ENCODE measurements at places on chromosomes 11 and 22.

- DNase-seq = peak; percentile 66
Observed at GRCh38 chr11:32071811-32072210, 19.1 kb upstream of the RCN1 start.

DNA sequence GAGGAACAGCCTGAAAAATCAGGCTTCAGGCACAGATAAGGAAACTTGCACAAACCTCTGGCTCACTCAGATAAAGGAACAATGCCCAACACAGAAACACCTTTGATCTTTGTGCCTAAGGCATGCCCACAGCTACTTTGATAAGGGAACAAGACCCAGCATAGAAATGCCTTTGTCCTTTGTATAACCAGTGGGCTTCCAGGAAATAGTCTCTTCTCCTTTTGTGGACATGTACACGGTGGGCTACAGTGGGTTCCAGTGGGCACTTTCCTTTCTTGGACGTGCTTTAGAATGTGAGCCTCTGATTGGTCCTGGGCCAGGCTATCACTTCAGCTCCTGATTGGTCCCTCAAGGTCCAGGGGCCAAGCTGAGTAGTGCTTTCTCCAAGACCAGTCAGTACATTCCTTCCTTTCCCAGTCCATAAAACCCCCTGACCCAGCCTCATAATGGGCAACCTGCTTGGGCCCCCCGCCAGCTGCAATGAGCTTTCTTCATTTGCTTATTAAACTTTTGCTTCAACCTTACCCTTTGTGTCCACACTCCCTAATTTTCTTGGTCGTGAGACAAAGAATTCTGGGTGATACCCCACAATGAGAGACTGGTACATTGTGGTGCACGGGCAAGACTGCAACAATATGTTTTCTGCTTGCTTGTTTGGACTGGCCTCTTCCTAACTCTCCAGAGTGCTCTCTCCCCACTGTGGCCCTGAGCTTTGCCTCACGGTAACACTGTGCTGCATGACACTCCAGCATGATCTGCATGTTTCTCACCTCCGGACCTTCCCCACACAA lies 1.7 kb upstream of the CABIN1 start:
- DNase-seq = no peak

DNA sequence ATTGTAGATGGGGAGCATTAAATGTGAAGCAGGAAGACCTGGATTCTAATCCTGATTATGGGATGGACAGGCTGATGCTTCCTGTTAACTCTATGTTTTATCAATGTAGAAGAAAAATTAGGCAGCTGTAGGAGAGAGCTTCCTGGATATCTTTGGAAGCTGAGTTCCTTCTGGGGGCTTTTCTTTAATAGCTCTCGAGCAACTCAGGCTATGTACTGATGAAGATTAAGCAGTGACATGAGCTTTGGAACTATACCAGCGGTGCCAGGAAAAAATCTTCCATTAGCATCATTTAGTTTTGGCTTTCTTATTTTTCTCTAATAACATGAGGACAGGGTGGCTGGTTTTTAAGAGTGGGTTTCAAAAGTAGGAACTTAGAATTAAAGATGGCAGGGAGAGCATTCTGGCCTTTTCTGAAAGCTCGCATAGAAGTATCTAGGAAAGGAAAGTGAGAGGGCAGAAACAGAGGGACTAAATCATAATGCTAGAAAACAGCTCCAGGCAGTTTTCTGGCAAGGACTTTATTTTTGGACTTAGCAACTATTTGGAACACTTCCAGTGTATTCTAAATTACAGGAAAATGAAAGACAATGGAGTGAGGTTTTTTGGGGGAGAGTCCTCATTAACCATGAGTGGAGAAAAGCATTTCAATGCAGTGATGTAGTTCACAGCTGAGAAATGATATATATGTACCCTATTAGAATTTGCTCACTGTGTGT lies 69.2 kb upstream of the RRM1 start:
- DNase-seq = peak; percentile 28

GRCh38 chr11:75592715-75593114 lies 30.7 kb downstream of the SERPINH1 start:
- DNase-seq = no peak

DNA sequence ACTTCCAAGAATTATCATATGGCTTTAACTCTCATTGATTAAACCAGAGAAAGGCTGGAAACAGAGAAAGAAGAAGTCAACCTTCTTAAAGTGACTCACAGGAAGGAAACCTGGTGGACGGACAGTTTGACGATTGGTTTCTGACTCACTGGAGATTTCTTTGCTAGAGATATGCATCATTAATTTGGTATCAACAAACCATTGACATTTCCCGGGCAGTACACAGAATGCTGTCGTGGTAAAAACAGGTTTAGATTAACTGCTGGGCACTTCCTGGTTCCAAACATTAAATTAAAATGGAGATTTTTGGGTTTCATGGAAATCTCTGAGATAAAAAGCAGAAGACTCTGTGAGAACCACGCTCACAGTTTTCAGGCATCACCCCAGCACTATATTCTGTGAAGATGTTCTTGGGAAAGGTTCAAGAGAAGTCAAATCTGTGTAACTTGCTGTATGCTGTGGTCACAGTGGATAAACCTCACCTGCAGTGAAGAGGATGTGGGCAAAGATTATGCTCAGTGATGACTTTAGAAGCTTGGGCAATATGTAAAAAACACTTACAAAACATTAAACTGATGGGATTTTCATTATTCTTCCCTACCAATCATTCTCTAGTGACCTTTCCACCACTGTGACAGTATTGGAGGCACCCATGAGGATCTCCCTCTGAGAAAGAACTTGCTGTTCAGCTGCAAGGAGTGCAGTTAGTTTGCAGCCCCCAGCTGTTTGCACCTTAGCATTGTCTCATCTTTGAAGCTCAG lies 61.1 kb upstream of the CD44 start:
- DNase-seq = peak; percentile 87

DNA sequence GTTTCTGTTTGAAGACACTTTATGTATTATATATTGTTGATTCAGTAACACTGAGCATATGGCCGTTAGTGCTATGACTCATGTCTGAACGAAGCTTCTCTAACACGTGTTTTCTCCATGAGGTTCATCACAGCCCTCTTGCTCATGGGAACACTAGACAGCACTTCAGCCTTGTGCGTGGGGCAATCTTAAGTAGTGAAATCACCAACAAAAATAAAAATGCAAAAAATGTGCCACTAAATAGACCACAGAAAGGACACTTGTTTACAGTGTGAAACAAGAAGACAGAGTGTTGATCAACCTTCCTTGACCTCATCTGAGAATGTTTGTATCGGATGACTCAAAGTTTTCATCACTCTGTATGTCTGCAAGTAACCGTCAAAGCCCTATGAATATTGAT lies 94.5 kb downstream of the FDX1 start:
- peak; percentile 98 for DNase-seq

- no peak for DNase-seq
Observed at GRCh38 chr11:71369411-71369810, 78.8 kb downstream of the DHCR7 start.

GRCh38 chr11:100008417-100008816 lies 678.7 kb upstream of the ARHGAP42 start:
- no peak for DNase-seq

GRCh38 chr11:10594407-10594806 lies 25.9 kb upstream of the LYVE1 start:
- DNase-seq = no peak

DNA sequence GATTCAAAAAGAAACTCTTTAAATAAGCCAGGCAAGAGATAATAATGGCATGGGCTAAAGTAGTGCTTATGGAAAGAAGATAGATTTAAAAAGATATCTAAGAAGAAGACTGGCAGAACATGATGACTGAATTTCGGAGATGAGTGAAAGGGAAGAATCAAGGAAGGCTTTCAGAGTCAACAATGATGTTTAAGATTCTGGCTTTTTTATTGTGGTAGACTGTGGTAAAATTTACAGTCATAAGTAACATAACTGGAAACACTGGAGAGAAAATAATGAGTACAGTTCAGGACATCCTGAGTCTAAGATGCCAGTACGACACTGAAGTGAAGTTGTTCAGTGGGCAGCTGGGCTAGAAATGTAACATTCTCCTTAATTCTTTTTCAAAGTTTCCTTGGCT lies 85.2 kb downstream of the PHF21A start:
- no peak for DNase-seq

GRCh38 chr11:43504316-43504950 lies 145.7 kb downstream of the TTC17 start:
- DNase-seq = no peak

GRCh38 chr11:2998073-2998850 lies 6.1 kb upstream of the NAP1L4 start:
- DNase-seq = no peak

GRCh38 chr11:42407341-42407740 lies 904.5 kb upstream of the API5 start:
- DNase-seq = no peak

DNA sequence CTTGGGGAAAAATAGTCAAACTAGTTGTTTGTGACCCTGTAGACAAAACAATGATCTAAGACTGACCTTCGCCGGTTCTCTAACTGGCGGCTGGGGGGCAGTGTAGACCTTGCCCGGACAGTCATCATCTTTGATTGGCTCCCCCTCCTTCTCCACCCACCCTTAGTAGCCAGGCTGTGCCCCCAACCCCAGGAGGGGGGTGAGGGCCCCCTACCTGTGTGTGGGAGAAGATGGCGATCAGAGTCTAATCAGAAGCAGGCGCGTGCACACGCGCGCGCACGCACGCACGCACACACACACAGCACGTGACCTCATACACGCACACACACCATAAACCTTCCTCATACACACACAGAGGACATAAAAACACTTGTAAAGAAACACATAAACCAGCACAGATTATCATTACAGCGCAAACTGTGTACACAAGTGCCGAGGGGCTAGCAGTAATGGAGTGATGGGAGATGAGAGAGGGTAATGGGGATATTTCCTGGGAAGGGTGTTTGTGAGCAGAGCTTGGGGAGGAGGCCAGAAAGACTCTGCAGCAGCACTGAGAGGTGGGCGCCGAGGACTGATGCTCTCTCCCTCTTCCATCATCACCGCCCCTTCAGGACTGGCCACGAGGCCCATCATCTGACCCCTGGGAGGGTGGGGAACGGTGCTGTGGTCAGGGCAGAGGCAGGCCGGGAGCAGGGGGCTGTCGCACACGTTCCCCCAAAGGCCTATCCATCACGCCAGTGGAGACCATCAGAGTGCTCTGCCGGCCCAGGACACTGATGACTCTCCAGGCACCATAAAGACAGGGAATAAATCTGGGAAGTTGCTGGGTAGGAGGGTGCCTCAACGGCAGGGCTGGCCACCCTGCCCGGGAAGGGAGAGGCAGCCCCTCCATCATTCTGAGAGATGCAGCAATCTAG lies 12.2 kb downstream of the NECTIN1 start:
- DNase-seq = no peak

DNA sequence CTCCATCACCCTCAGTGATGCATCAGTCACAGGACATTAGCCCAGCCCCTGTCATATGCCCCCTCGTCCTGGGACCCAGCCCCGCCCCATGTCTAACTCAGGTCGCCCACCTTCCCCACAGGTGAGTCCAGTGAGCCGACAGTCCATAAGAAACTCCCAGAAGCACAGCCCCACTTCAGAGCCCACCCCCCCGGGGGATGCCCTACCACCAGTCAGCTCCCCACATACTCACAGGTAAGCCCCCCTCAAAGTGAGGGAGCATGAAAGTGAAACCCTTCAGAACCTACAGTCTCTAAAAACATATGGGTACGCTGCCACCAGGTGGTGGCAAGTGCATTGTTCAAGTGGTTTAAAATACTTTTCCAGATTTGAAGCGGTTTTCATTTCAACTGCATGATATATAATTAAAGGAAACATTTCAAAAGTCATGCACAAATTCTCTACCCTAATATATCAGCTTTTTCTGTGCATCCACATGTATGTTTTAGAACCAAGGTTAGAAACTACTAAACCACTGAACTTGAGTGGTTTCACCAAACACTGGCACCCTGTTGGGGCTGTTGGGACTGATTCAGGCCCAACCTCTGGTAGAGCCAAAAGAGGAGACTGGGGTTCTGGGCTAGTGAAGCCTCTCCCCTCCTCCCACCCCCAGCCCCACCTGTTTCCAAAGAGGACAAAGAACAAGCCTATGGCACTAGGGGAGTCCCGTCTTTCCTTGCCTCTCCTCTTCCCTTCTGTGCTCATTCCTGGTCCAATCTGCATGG lies 17.3 kb downstream of the EPS8L2 start:
- peak; percentile 64 for DNase-seq

GRCh38 chr22:20453222-20453621 lies 15.6 kb upstream of the SCARF2 start:
- no peak for DNase-seq

GRCh38 chr11:12411806-12412727 lies 34.7 kb downstream of the PARVA start:
- DNase-seq = peak; percentile 95

- no peak for DNase-seq
Observed at GRCh38 chr22:33108037-33108436, 49.9 kb upstream of the SYN3 start.

DNA sequence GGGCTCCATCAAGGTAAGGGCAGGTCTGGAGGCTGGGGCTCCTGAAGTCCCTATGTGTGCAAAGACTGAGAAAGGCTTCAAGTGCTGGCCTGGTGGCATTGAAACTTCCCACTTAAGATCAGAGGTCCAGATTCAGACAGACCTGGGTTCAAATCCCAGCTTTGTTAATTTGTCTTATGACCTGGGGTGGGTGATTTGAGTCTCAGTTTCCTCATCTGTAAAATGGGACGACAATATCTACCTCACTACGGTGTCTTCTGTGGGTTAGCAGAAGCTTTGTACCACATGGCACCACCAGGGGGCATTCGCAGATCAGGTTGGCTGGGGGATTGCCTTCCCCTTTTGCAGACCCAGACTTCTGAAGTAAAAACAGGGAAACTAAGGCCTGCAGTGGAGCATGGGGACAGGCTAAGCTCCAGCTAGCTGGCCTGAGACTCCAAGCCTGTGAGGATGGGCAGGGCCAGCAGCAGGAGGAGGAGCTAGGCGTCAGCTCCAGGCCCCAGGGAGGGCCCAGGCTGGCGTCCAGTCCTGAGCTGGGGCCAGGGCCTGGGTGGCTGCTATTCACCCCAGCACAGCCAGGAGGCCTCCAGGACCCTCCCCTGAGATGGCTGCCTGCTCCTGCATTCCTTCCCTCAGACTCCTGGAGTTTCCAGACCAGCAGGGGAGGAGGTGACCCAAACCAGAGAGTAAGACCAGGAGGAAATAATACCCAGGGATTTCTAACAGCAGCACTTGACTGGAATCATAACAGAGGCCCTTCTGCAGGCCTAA lies 1.5 kb downstream of the CASTOR1 start:
- DNase-seq = peak; percentile 96

DNA sequence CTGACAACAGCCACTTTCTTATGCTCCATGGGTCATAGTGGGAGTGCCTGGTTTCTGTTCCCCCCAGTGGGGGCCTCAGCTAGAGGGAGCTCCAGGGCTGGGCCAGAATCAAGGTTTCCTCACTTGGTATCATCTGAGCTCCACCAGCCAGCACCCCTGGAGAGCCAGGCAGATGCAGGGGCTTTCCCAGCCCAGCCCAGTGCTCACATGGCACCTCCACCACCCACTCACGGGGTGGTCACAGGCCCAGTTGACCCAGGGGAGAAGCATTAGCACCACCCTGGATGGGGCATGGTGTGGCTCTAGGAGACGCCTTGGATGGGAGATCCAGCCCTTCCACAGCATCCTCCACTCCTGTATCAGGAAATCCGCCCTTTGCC lies 24.1 kb upstream of the WNT7B start:
- DNase-seq = no peak
